ENCODE measurements at places on chromosomes 11 and 22.
A peak's percentile ranks its signal among the peaks of the same experiment; 100 is the strongest.

- no peak for DNase-seq
Observed at GRCh38 chr11:60059521-60060240, 3.2 kb downstream of the MS4A3 start.

- no peak for DNase-seq
Observed at GRCh38 chr22:36443198-36443770, 38.2 kb downstream of the TXN2 start.

DNA sequence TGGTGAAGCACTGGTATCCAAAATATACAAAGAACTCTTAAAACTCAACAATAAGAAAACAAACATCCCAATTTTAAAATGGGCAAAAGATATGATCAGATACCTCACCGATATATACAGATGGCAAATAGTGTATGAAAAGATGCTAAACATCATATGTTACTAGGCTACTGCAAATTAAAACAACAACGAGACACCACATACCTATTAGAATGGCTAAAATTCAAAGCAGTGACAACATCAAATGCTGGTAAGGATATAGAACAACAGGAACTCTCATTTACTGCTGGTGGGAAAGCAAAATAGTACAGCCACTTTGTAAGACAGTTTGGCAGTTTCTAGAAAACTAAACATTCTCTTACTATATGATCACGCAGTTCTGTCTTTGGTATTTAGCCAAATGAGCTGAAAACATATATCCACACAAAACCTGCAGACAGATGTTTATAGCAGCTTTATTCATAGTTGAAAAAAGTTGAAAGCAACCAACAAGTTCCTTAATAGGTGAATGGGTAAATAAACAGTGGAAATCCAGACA lies 38.5 kb downstream of the SIK3 start:
- no peak for DNase-seq

- DNase-seq, result no peak
Observed at GRCh38 chr11:79397252-79397651, 43.6 kb downstream of the TENM4 start.

- no peak for DNase-seq
Observed at GRCh38 chr11:14041565-14041964, 79.0 kb downstream of the SPON1 start.

DNA sequence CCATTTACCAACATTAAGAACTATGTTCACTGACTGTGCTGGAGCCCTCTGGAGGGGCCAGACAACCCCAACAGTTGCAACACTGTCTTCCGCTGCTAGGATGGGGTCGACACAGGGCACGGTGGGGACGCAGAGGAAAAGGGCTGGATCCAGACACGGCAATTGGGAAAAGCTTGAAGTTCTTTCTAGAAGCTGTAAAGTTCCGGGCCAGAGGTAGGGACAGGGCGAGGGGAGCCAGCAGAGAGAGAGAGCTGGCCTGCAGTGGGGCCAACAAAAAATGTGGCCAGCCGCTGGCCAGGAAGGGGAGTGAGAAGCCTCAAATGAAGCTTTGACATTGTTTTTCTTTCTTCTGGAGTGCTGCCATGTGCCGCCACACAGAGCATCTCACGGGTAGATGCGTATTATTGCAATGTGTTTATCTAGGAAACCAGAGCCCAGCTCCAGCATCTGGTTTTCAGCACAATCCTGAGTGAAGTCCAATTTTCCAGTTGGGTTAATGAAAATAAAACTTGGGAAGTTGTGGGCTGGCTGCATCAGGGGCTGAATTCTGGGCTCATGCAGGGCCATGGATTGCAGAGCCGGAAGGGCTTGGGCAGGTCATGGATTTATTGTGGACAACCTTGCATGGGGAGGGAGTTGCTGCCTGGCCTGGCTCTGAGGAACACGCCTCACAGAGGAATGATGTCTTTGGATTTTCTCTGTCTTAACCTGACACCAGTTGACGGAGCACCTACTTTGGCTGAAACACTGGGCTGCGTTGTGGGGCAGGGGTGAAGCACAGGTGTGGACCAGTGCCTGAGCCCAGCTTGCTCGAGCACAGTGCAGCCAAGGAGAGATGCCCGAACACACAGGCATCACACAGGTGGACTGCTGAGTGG lies 67.6 kb upstream of the AMPD3 start:
- DNase-seq, result no peak

- DNase-seq, result no peak
Observed at GRCh38 chr22:41177622-41178424, 27.3 kb upstream of the L3MBTL2 start.

DNA sequence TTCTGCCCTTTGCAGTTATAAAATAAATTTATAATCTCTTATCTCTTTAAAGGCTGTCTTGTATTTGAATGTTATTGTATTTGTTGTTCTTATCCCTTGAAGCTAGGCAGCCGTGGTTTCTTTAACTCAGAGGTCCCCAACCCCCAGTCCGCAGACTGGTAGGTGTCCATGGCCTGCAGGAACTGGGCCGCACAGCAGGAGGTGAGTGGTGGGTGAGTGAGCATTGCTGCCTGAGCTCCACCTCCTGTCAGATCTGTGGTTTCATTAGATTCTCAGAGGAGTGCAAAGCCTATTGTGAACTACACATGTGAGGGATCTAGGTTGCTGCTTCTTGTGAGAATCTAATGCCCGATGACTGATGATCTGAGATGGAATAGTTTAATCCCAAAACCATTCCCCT lies 380.0 kb upstream of the CCDC90B start:
- no peak for DNase-seq

- no peak for DNase-seq
Observed at GRCh38 chr11:45523760-45524159, 141.7 kb downstream of the CHST1 start.

DNA sequence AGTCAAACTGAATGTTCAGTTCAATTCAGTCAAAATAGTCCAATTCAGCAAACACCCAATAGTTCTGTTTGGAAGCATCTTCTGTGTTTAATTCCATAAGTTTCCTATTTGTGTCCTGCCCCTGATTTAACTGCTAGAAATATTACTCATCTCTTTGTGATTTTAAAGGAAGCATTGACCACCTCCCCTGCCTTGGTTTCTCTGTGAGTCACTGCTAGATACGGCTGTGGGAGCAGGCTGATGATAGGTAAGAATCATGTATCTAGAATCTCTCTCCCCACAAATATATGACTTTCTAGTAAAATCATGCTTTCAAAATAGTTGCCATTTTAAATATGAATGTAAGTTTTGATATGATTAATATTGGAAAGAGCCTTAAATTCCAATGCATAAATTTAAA lies 888.5 kb downstream of the NTM start:
- DNase-seq, result no peak

DNA sequence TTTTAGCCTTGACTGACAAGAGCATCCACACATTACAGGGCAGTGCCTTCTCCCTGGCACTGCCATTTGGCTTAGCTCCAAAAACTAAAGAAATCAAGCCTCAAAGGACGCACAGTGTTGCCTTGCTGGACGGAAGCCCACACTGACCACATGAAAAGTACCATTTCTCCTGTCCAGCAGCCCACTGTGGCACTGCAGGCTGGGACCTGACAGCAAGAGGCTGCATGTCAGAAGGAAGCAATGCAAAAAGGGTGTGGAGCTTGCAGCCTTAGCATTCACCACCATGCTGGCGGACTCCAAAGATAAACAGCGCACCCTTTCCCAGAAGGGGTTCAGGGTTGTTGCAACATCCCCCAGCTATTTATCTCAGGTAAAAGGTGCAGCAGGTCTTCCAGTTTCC lies 109.3 kb upstream of the BMAL1 start:
- peak; percentile 45 for DNase-seq

DNA sequence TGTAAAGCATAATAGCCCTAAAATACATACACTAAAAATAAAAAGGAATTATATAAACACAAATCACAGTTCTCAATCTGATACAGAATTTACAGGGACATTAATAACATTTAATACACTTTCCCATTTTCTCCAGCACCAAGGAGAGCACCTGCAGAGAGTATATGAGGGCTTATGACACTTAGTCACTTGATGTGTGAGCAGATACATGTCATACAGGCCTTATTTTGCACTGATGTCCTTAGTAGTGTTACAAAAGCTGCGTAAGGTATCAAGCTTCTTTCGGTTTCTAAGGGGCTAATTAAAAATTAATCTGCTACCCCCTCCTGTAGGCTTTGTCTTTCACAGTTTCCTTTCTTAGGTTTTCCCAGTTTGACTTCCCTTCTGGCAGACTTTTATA lies 61.3 kb downstream of the TRIM44 start:
- DNase-seq, result no peak

- DNase-seq, result no peak
Observed at GRCh38 chr11:62186195-62186594, 3.8 kb upstream of the SCGB1D1 start.

GRCh38 chr11:69504576-69505335 lies 23.3 kb downstream of the LINC01488 start:
- peak; percentile 18 for DNase-seq
